Right renal pelvis (tissue), 4 donors: ENCODE measurements at places on chromosomes 2 and 18. TPM values are rescaled to one million over a fixed set of nuclear protein-coding genes. Genes with fewer than 3 reads are reported as not detected.
A peak's percentile ranks its signal among the peaks of the same experiment; 100 is the strongest.

- DNase-seq = no peak
These were observed 113.1 kb downstream of the ICOS start for GRCh38 chr2:204049635-204050034.

DNA sequence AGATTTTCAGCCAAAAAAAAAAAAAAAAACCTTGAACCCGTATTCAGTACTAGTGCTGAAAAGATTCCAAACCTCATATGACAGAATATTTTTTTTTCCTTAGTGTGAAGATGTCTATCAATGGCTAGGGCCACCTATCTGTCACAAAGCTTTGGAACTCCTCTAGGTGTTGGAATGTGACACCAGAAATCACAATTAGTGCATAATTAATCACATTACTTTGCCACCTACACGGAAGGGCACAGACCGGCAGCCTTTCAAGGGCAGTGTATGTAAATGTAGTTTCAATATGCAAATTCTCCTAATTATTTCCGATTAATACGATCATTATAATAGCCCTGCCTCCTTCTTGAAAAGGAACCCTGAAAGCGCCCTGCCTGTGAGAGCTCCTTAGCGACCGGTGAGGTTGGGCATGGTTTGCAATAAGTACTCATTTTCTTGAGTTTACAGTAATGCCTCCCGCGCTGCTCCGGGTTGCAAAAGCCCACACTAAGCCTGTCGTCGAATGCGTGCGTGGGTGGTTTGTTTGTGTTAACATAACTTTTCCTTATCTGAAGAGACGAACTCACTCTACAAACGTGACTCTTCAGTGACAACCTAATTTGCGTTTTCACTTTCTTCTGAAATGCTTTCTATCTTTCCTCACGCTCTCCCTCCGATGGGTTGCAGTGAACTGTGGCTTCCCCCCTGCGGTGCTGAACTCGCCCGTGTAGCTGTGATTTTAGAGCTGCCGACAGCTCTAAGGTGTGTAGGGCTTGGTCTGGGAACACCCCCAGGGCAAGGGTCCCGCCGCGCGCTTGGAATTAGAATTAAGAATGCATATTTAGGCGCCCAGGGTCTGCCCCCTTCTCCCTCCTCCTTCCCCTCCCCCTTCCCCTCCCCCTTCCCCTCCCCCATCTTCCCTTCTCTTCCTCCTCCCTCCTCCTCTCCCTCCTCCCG, 765 bp upstream of the ID2 start:
- peak; percentile 46 for DNase-seq

DNA sequence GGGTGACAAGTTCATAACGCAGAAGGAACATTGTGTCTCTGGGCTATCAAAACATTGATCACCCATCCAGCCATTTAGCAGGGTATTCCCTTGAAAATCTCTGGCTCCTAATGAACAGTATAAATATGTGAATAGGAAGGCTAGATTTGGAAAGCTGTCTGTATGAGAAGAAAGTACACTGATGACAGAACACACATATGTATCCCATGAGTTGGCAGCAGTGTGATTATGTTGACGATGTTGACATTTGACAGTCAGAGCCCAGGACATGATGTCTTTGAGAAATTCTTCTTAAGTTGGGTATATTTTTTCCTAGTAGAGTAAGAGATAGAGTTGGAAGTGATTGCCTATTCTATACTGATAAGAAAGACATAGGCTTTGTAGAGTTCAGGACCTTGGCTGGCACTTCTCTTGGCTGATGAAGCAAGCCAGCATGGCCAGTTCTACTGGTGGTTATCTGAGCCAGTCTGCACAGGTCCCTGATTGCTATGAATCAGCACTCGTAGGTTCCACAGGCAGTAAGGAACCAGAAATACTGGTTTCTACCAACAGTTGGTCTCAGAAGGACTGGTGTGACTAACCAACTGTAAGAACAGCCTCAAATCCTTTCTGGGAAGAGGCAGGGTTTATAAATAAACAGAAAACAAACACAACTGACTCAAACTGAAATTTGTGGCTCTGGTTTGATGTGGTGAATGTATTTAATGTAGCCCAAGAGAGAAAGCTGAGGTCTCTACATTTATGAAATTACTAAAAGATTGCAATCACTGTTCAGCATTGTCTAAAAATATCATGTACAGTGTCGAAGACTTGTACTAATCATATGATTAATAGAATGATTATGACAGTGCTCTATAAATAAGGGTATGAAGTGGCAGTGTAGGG, 43.9 kb upstream of the RAPH1 start:
- DNase-seq = peak; percentile 51

- DNase-seq = peak; percentile 60
These were observed 22.4 kb downstream of the LHCGR start for GRCh38 chr2:48733067-48733503.

DNA sequence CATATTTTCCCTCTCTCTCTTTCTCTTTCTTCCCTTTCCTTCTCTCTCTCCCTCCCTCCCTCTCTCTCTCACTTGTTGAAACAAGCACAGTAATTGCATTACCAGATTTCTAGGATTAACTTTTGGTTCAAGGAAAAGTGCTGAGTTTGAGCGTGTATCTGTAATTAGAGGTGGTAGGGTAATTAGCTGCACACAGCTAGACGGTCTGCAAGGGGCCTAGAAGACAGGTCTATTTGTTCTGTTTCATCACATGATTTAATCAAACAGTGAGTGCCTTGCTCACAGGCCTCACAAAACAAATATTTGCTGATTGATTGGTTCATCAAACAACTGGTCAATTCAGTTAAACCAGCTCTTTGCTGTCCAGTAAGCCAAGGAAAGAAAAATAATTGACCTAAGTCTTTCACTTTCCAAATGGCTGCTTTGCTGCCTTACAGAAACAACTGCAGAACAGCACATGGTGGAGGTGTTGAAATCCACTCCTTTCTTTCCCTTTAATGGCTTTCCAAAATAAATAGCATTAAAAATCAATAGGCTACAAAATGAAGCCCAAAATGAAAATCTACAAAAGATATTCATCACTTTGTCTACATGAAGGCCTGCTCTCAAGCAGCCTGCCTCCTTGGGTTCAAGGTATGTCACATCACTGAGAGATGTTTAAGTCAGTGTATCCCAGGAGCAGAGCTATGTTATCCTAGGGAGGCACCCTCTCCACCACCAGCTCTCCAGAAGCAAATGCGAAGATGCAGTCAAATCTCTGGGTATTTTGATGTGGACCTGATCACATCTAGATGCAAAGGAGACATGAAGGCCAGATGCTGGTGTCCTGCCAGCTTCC, 264.4 kb upstream of the SIX2 start:
- no peak for DNase-seq

DNA sequence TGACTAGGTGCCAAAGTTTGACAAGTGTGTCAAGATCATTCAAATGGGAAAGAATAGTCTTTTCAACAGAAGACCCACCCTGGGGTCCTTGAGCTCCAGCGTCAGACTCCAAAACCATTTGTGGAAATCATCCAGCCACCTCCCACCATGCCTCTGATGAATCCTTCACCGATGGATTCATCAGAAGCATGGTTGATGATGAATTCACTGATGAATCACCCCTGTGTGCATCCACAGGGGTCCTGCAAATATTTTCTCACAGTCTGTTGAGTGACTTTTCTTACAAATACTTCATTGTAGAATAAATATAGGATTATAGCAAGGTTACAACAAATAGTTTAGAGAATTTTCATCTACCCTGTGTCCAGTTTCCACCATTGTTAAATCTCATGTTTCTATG, 4.3 kb downstream of the UGT1A9 start:
- DNase-seq = no peak

DNA sequence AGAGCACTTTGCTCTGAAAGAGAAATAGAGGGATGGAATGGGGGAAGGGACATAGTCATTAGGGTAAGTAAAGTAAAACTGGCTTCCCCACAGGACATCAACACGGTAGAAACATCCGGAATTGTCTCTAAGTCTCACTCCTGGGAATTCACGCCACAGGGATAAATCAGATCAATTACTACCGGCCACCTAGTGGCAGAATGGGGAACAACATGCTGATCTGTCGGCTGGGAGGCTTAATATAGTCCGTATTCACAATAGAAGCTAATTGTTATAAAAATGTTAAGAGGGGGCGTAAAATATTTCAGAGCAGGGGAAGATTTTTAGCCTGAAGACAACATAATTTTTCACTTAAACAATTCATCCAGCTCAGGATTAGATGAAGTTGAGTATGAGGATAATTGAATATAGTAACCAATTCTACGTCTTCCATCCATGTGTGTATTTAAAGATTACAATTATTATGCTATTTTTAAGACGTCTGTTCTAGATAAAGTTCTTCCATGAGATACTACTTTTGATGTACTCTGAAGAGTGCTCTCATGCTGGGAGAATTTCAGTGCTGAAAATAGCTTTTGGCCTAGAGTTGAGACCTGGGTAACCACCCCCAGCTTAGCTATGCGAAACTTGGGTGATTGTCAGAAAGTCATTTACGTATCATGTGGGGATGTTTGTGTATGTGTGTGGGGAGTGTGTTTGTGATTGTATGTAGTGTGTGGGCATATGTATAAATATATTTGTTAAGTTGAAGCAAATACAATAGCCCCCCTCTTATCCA, 65.7 kb downstream of the LRRTM1 start:
- DNase-seq = no peak

- no peak for DNase-seq
These were observed 69.3 kb downstream of the BCL11A start for GRCh38 chr2:60484133-60484645.

DNA sequence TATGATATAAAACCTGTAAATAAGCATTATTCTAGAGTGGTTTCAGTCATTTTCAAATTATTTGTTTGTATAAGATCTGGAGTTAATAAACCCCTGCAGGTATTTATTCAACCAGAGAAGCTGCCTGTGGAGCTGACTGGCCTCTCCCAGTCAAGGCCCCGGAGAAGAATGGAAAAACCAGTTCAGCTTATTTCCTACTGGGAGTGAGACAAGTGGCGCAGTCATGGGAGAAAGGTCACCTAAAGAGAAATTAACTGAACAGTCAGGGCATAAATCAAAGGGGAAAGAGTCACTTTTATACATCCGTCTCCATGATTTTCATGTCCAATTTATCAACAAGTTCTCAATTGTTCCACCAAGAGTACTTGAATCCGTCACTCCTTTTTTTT, 240.9 kb downstream of the RNF152 start:
- no peak for DNase-seq

The GRB14 gene
- 52.4 TPM for polyA plus RNA-seq

The GPBAR1 gene
- polyA plus RNA-seq = 2.3 TPM
